ENCODE measurements at places on chromosomes 3 and 15.

DNA sequence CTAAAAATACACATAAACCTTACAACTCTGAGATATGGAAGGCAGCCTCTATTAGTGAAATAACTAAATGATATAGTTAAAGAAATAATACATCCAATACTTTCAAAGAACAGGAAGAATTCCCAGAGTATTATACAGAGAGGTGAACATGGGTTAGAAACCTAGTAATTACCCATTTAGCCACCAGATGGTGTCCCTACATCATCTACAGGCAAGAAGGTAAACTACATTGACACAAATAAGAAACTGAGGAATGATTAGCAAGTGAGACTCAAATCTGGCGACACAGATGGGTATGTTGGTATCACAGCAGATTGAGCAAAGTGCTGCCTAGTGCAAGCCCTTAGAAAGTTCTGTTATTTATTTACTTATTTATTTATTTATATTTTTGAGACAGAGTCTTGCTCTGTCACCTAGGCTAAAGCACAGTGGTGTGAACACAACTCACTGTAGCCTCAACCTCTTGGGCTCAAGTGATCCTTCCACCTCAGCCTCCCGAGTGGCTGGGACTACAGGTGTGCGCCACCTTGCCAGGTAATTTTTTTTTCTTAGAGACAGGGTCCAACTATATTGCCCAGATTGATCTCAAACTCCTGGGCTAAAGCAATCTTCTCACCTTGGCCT, 28.2 kb downstream of the NEK4 start:
- no peak for DNase-seq

DNA sequence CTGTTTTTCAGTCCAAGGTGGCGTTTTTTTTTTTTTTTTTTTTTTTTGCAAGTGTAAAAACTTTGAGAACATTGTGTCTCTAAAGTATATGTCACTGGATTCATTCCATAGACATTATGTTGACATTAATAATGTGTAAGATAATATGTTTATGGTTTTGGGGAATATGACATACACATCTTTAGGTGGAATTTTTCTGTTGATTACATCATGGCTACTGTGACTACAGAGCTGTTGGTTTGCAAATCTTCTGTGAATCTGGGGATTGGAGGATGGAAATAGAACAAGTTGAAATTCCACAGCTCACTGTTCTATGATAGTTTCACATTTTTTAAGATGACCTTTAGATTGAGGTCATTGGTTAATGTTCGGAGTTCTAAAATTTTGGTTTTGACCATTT, 24.4 kb upstream of the PLSCR2 start:
- DNase-seq = no peak

- no peak for DNase-seq
These were observed 88.5 kb downstream of the XXYLT1 start for GRCh38 chr3:195182470-195182795.

DNA sequence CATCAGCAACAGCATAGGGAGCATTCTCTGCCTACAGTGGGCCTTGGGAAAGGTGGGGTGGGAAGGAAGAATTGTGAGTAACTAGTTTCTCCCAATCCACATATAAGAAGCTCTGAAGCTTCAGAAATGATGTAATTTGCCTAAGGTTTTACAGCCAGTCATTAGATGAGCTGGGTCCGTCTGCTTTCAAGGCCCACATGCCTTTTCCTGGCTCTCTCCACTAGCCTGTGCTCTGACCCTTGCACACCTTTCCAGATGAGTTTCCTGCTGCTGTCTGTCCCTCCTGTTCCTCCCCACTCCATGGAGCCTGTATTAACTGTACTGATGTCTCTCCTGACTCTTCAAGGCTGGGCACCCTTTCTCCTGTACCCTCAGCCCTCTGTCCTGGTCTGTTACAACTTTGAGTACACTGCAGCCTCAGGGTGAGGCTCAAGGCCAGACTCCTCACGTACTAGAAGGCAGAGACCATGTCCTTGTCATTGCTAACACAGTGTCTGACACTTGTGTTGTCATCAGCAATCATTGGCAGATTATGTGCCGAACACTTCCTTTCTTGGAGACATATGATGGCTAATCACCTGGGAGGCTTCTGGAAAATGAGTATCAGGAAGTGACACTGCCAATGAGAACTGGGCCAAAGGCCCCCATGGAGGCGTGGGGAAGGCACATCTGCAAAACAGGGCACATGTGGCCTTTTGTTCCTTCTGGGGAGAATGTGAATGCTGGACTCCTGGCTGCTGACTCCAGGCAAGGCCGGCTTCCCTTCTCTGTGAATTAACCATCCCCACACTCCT, 6.6 kb downstream of the TM6SF1 start:
- DNase-seq = no peak

- DNase-seq = no peak
These were observed 57.3 kb upstream of the SNTN start for GRCh38 chr3:63595221-63595620.

GRCh38 chr15:84829428-84829827, 12.3 kb downstream of the ALPK3 start:
- no peak for DNase-seq

DNA sequence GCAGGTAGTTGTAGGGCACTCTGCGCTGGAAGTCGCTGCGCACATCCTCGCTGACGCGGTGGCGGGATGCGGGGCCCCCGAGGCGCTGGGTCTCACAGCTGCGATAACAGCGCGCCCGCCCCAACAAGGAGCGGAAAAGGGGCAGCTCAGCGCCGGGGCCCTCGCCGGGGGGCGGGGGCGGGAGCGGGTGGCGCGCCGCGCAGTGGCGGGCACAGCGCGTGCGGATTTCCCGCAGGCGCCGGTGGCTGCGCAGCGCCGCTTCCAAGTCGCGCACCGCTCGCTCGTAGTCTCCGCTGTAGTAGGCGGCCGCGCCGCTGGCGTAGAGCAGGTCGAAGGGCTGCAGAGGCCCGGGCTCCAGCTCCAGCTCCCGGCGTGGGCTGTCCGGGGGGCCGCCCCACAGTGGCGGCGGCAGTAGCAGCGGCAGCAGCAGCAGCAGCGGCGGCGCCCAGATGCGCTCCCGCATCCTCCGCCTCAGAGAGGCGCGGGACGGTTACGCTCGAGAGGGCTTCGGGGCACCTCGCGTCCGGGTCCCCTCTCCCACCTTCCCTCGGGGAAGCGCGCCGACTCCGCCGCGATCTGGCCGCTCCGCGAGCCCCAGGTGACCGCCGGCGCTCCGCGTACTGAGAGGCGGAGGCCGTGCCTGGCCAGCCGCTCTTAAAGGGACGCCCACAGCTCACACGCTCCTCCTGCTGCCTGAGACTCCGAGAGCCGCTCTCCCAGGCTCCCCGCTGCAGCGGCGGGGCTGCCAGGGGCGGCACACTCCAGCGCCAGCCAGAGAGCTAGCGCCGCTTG, at the start of gene P3H2:
Gene P3H2, minus strand, starts transcription at position 629 of the 792 bp plus-strand sequence. Its CDS starts 166 bp downstream, at position 463.
- peak; percentile 74 for DNase-seq

GRCh38 chr15:39135989-39136388, 444.9 kb upstream of the THBS1 start:
- no peak for DNase-seq

GRCh38 chr3:185058796-185059195, 94.1 kb downstream of the C3orf70 start:
- no peak for DNase-seq

DNA sequence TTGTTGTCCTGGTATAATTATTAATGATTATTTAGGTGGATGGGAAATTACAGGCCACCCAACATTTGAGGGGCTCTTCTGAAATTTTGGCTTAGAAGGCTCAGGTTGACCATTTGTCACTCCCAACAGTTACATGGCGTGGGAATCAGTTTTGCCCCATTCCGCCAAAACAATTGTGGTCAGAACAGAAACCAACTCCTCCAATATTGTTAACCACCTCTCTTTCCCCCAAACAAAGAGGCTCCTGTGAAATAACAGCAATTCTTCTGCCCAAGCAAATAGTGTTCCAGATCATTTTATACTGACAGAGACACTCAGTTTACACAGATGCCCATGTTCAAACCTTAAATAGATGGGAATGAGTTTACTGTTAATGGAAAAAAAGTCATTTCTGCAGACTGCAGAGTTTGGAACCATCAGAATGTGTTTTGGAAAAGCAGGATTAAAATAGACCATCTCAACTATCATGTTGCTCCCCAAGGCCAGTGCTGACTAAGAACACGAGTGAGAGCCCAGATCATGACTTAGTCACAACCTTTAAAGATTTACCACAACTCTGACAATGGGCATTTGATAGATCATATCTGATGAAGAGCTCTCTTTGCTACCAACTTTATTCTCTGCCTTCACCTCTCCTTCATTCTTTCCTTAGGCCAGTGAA, 102.1 kb downstream of the DUT start:
- DNase-seq = no peak

- DNase-seq = no peak
These were observed 65.8 kb upstream of the LEKR1 start for GRCh38 chr3:156760333-156760732.

DNA sequence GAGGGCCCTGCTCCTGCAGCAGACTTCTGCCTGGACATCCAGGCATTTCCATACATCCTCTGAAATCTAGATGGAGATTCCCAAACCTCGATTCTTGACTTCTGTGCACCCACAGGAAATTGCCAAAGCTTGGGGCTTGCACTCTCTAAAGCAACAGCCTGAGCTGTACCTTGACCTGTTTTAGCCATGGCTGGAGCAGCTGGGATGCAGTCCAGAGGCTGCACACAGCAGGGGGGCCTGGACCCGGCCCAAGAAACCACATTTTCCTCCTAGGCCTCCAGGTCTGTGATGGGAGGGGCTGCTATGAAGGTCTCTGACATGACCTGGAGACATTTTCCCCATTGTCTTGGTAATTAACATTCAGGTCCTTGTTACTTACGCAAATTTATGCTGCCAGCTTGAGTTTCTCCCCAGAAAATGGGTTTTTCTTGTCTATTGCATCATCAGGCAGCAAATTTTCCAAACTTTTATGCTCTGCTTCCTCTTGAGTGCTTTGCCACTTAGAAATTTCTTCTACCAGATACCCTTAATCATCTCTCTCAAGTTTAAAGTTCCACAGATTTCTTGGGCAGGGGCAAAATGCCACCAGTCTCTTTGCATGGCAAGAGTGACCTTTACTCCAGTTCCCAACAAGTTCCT, 11.8 kb upstream of the MYO5A start:
- no peak for DNase-seq

DNA sequence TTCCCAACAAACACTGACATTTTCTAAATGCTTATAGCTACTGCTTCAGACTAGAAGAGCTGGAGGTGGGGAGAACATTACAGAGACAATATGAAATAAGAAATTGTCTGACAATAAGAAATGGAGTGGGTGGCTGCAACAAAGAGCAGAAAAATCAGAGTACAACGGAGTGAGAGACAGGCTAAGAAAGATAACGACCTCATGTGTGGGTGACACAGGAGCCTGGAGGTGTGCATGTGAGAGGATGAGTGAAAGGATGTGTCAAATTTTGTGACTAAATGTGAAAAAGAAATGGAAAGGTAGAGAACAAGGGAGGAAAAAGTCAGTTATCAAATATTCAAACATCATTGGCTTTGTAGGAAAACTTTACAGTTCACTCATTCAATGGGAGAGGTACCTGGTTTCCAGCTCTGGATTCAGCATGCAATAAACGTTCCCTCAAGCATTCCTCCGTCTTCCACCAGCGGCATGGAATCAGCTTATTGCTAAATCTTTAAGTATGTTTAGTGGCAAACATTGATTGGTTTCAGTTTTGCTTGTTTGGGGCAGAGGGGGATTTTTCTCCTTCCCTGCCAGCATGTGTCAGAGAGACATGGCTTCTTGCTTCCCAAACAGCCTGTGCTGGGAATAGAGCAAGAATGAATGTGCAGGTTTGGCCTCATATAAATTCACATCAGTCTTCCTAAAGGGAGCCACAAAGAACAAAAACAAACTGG, 103.8 kb upstream of the CHRM5 start:
- DNase-seq = no peak

- no peak for DNase-seq
These were observed 97.9 kb upstream of the EIF1B start for GRCh38 chr3:40211579-40211978.

- no peak for DNase-seq
These were observed 132.7 kb downstream of the KLF13 start for GRCh38 chr15:31459400-31459748.

DNA sequence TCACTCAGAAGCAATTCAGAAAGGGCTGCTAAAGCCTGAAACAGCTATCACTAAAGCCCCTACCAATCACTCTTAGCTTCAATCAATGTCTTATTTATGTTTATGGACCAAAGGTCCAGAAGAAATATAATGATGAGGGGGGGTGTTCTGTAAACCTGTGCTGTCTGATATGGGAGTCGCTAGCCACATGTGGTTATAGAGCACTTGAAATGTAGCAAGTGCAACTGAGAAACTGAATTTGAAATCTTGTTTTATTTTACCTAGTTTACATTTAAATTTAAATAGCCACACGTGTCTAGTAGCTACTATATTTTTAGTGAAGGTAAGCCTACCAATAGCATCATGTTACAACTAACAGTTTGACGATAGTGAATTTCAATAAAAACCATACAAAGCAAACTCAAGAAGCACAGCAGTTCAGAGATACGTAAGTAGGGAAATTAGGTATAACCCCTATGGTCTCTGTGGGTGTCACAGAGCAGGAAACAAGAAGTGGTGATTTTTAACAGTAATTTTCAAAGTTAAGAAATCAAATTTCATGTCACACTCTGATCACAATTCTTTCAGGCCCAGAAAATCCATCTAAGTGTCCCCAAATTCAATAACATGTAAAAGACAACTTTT, 3.6 kb downstream of the POU1F1 start:
- DNase-seq = no peak

DNA sequence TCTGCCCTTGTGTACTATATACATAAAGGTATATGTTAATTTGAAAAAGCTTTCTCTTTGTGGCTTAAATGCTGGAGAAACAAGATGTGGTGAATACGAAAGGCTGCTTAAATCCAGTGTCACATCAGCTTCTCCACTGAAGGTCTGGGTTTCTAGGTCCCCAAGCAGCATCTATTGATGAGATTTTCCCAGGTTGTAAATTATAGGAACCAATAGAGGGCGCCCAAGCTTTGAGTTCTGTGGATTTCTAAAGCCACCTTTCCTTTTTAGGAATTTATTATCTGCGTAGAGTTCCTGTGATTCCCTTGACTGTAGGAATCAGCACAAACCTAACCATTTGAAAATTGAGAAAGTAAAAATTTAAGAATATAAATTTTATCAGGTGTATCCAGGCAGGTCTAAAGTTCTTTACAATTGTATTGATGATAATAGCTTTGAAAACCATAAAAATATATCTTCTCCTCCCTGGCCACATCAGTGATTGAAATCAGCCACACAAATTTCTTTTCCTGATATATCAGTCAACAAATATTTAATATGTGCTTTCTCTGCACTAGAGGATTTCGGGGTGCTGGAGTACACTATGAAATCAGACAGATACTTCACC, 88.3 kb upstream of the ADAMTSL3 start:
- no peak for DNase-seq

- no peak for DNase-seq
These were observed 85.9 kb downstream of the FEZF2 start for GRCh38 chr3:62287392-62287927.

- no peak for DNase-seq
These were observed 3.0 kb downstream of the ZBED2 start for GRCh38 chr3:111592143-111592542.

- DNase-seq = no peak
These were observed 133.7 kb upstream of the UBE2E1 start for GRCh38 chr3:23671851-23672589.

DNA sequence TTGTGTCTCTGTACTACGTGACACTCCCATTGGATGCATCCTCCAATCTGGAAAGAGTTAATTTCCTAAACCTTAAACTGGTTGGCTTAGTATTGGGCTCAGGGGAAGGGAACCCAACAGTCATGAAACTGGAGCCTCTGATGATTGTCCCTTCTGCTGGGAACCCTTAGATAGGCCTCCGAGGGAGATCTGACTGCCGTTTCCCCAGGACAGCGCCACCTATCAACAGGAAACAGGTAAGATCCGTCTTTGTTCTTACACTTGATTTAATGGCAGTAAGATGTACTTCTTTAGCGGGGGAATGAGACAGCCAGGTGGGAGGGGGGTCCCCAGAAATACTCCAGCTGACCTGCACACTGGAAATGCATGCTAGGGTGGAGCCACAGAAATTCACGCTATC, 1749.6 kb downstream of the SI start:
- no peak for DNase-seq
